ENCODE measurements at places on chromosomes 11 and 22. TPM values are rescaled to one million over a fixed set of nuclear protein-coding genes. Genes with fewer than 3 reads are reported as not detected.

GRCh38 chr11:19646921-19647320, 65.7 kb upstream of the NAV2 start:
- peak; percentile 89 for DNase-seq

Gene ALX4
- total RNA-seq = not detected

DNA sequence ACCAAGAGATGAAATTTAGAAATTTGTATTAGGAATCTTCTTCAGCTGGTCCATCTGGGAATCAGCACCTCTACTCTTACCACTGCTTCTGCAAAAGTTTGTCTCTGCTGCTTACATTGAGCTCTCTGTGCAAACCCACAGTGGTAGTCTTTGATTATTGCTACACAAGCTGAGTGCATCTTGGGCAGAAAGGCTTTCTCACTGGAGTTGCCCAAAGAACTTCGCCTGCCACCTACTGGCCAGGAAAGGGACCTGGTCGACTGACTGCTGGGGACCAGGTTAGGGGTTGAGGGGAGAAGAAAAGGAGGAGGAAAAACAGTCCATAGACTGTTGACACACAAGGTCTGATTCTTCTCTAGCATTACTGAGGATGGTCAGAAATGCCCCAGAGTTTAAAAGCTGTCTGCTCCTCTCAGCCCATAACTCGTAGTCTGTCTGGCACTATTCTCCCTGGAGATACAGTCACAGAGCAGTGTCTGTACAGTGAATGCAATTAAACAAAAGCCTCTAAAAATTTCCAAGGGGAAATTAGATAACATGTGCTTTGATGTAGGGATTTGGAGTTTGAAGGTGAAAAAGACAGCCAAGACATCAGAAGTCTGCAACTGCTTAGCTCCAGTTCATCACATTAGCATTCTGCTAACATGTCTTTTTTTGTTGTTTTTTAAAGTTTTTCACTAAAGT, 215.0 kb upstream of the CTSC start:
- no peak for DNase-seq

Gene ENTHD1
- total RNA-seq = not detected

- DNase-seq = no peak
Observed at GRCh38 chr11:23399995-23400394, 539.7 kb upstream of the CCDC179 start.

Gene NPTXR
- total RNA-seq = 5.4 TPM

- no peak for DNase-seq
Observed at GRCh38 chr11:116078101-116078591, 573.9 kb upstream of the CADM1 start.

Gene TRIM48
- total RNA-seq = not detected

DNA sequence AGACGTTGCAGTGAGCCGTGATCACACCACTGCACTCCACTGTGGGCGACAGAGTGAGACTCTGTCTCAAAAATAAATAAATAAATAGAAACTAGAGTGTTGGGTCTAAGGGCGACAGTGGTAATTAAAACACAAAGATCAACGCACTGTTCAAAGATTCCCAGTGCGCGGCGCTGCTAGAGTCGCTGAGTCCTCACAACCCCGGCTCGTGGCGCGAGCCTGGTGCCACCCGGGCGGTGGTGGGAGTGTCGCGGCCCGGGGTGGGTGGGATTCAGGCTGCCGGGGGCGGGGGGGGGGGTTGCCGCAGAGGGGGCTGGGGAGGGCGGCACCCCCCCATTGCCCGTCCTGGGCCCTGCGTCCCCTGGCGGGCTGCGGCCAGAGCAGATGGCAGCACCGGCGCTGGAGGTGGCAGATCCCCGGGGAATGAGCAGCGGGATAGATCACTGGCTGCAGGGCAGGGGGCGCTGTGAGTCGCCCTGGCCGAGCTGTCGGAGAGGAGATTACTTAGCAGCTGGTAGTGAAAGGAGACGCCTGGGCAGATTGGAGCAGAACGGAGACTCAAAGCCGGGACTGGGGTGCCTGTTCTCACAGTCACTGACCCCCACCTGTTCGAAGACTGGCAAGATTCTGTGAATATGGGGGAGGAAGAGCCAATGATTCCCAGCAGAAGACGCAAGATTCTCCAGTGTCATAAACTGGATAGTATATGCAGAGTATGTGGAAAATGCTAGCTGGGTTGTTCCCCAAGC, 30.2 kb upstream of the APOBEC3A start:
- DNase-seq = no peak
